ENCODE measurements at places on chromosomes 6 and 20. TPM values are rescaled to one million over a fixed set of nuclear protein-coding genes. Genes with fewer than 3 reads are reported as not detected.

The DEFB132 gene
- total RNA-seq: not detected

GRCh38 chr6:122788663-122789181, 336 bp upstream of the SMPDL3A start:
- DNase-seq: no peak

DNA sequence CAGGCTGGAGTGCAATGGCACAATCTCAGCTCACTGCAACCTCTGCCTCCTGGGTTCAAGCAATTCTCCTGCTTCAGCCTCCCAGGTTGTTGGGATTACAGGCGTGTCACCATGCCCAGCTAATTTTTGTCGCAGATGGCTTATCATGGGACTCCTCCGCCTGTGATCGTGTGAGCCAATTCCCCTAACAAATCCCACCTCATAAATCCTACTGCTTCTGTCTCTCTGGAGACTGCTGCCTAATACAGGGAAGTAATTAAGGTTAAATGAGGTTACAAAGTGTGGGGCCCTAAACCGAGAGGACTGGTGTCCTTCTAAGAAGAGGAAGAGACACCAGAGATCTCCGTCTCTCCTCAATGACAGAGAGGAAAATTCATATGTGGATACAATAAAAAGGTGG, 52.0 kb downstream of the TRPC4AP start:
- DNase-seq: no peak

GRCh38 chr6:101066481-101066880, 185.4 kb upstream of the ASCC3 start:
- no peak for DNase-seq

Data from Karpas-422 (cell line).